ENCODE measurements at places on chromosomes 5 and 9. TPM values are rescaled to one million over a fixed set of nuclear protein-coding genes. Genes with fewer than 3 reads are reported as not detected.

HTR1A gene
- total RNA-seq, result not detected

DNM1 gene
- 45.4 TPM for total RNA-seq

OR1Q1 gene
- not detected for total RNA-seq

LAMC3 gene
- total RNA-seq, result 1.5 TPM

CER1 gene
- total RNA-seq, result not detected

RAB3C gene
- total RNA-seq, result not detected

ADAMTSL2 gene
- not detected for total RNA-seq
